ENCODE measurements at places on chromosomes 6 and 20.

DNA sequence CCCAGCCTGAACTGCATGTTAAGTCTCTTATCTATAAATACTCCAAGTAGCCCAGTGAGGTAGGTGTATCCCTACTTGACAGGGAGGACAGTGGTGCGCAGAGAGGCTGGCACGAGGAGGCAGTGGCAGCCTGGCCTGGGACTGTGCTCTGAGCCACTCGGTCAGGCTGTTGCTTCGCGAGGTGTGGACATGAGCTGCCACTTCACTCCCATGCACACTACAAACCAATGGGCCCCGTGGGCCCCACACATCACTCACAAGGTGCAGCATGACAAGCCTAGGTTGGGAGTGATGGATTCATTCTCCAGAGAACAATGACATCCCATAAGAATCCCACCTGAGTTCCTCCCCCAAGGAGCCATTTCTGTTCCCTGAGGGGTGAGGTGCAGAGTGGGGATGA is 54.9 kb downstream of the TMEM242 start:
- no peak for DNase-seq

- no peak for DNase-seq
These were observed 18.0 kb downstream of the KLHL31 start for GRCh38 chr6:53647462-53648094.

DNA sequence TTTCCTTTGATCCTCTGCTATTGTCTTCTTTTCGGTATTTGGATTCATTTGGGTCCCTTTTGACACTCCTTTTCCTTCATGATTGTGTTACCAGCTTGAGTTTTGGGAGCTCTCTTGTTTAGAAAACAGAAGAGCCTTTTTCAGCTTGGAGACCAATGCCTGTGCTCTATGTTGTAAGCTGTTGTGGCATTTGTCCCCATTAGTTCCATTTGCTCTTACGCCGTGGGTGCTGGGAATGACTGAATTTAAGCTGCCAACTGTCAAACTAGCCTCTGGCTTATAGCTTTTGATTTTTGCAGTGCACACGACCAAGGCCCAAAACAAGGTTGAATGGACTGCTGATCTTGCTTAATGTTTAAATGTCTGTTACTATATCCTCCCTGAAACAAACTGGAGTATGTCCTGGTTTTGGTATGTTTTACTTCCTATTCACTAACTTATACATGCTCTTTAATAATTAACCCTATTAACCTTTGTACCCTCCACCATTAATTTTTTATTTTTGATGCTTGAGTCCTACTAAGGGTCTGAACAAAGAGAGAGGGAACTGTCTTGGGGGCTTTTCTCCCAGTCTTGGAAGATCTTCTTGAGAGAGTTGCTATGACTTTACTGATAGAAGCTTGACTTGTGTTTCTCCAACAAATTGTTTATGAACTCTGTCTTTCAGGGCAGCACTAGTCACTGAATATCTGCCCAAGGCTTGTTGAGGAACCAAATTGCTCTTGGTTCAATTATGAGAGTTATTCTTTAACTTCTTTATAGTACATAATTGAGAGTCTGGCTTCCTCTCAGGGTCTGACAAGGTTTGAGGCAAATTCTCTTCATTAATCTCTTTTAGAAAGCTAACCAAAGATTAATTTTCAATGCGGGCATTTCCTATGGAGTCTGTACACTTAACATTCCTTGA is 100.3 kb upstream of the SIRPG start:
- no peak for DNase-seq

- no peak for DNase-seq
These were observed 143.6 kb downstream of the DST start for GRCh38 chr6:56499095-56499494.

DNA sequence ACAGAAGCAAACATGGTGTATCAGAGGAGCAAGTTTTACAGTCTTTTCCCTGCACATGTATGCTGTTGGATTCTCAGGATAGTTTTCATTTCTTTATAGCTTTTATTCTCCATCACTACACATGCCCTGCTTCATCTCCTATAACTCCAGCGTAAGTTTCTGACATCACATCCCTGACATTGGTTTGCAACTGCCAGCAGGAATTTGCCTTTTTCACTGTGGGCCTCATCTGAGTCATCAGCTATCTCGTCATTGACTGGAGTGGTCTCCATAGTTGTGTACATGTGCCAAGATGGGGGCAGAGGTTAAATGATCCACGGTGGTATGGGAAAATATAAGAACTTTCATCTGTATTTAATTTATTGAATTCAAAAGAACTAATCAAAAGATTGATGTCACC is 96.7 kb downstream of the SLX4IP start:
- no peak for DNase-seq

DNA sequence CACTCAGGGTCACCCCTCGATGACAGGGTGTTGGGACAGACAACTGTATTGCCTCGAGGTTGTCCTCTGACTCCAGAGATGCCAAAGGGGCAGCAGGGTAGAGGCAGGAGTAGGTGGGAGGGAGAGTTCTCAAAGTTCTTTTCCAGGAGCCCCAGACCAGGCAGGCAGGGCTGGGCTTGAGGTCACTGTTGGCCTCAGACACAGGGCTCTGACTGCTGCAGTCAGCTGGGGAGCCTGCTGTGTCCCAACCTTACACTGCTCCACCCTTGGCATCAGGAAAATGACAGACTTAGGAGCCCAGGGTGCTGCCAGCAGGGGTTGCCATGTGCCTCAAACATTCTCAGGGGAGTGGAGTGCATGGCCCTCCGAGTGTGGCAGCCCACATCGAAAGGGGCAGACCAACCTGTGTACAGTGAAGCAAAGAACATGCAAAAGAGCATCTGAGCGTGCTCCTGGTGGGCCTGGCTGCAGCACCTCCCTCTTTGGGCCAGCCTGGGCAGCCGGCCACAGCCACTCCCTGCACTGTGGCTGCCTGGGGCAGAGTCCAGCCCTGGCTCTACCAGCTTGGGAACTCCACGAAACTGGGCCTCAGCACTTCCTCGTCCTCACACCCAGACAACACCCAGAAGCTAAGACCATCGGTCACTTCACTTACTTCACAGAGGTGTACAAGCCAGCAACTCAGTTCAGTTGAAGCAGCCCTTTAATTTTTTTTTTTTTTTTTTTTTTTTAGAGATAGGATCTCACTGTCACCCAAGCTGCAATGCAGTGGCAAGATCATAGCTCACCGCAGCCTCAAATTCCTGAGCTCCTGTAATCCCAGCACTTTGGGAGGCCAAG is 24.0 kb downstream of the C6orf132 start:
- DNase-seq, result no peak

GRCh38 chr6:157253699-157254098 is 69.6 kb downstream of the TMEM242 start:
- no peak for DNase-seq

DNA sequence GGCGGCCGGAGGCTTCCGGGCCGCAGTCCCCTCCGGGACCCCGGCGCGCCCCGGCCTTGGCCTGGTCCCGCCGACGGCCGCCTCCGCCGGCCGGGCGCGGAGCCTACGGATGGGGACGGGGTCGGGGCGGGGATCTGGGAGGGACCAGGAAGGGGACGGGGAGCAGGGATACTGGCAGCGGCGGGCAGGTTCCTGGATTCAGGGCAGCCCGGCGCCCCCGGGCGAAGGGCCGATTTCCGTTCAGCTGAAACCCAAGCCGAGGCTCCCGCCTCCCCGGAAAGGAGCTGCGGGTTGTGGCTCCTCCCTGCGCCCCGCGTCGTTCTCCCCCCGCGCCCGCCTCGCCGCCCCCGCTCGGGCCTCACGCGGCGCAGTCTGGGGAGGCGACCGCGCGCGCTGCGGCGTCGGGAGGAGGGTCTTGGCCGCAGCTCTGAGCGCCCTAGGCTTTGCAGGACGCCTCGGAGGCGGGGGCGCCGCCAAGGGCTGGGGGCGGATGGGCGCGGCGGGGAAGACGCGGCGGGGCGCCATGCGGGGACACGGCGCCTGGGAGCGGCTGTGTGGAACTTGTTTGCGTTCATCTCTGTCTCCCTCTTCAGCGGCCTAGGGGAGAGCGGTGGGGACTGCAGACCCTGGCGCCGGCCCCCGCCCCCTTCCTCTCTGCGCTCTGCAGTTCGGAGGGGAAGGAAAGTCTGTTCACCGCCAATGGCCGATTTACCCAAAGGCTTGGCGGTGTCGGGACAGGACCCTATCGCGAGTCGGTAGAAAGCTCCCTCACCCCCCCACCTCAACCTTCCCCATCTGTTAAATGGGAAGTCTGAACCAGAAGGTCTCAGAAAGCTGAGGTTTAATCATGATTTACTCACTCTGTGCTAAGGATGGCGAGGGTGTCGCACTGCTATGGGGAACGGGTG is 22.7 kb upstream of the TMEM181 start:
- no peak for DNase-seq

DNA sequence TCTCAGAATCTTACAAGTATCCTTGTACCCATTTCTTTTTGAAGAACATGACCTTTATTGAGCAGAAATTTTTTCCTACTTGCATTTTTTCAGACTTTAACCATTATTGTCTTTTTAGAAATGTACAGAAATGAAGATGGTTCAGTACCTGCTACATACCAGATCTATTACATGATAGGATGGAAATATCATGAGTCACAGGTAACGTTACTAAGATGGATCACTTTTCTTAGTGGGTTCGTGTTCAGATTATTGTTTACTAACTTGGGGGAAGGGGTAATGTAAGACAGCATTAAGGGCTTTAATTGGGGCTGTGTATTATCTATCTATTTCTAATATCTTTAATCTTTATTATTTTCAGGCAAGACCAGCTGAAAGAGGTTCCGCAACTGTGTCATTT is 31.9 kb downstream of the NDUFAF5 start:
- no peak for DNase-seq

DNA sequence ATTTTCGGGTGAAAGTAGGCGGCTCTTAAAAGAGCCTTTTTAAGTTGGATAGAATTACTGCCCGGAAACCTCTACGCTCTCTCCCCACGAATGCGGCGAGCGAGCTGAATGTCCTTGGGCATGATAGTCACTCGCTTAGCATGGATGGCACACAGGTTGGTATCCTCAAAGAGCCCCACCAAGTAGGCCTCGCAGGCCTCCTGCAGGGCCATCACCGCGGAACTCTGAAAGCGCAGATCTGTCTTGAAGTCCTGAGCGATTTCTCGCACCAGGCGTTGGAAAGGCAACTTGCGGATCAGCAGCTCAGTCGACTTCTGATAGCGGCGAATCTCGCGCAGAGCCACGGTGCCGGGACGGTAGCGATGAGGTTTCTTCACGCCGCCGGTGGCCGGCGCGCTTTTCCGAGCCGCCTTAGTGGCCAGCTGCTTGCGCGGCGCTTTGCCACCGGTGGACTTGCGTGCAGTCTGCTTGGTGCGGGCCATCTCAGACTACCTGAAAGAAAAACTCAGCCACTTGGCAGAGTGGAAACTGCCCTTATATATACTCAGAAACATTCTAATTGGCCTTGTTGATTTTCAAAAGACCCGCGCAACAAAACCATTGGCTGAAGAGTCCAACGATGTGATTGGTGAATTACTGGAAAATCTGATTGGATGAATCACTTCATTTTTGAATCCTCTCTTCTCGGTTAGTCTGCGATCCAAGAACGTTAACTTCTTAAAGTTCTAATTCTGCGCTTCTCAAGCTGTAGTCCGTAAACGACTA is 93.9 kb upstream of the BTN3A2 start:
- peak; percentile 70 for DNase-seq

Data from GOT3 (cell line).